ENCODE measurements at places on chromosomes 1 and 21. TPM values are rescaled to one million over a fixed set of nuclear protein-coding genes. Genes with fewer than 3 reads are reported as not detected.

CXADR gene
- 0.30 TPM for total RNA-seq

- DNase-seq, result no peak
These were observed 72.8 kb upstream of the EFHD2 start for GRCh38 chr1:15336866-15337265.

GRCh38 chr1:21849909-21850576 is 38.0 kb downstream of the LDLRAD2 start:
- DNase-seq, result no peak

HES3 gene
- not detected for total RNA-seq
